ENCODE measurements at places on chromosomes 1 and 21.

GRCh38 chr1:89519779-89520358 lies 4.8 kb upstream of the LRRC8B start:
- peak; percentile 26 for DNase-seq

GRCh38 chr1:155206891-155207805 lies 549 bp downstream of the THBS3 start:
- DNase-seq, result peak; percentile 65

- DNase-seq, result no peak
These were observed 269.9 kb downstream of the HLX start for GRCh38 chr1:221149111-221149510.

DNA sequence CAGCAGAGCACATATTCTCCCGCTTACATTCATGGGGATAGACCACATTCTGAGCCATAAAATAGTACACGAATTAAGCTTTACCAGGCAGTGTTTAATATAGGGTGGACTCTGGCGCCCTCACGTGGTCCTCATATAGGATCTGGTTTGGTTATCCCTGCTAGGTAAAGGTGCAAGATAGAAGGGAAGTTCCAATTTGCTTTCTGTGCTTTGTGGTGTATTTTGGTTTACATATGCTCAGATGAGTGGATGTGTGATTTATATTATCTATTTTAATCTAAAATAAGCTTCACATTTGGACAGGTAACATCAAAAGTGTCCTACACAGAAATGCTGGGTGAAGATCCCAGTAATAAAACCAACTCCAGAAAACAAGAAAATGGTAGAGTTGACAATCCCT lies 3.6 kb downstream of the CR1 start:
- DNase-seq, result peak; percentile 29

DNA sequence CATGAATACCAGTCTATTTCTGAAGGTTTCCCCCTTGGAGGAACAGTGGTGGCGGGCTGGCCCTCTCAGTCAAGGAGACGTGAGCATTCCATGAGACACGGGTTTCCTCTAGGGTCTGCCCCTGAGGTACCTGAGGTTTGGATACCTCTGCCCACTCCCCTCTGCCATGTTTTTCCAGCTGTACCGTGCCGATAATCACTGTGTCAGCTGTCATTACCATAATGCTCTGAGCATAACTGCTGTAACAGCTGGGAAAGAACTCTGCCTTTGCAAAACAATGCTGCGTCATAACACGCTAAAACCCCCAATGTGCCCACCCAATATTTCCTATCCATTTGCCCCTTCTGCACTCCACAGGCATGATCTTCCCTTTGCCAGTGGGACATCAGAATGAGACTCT lies 425.1 kb downstream of the KIF26B start:
- no peak for DNase-seq

DNA sequence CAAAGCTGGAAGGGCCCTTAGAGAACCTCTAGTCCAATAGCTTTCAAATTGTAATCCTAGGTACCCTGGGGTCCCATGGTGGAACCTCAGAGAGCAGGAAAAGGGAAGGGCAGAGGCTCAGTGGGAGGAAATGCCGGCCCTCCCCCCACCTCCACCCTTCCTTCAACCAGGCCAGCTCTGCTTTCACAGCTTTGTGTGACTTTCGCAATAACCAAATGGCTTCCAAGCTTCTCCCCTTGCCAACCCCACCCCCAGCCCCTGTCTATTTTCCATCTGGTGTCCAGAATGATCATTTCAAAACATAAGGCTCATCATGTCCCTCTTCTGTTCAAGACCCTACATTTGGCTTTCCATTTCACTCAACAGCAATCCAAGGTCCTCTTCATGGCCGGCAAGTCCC lies 74.4 kb downstream of the CD58 start:
- no peak for DNase-seq

GRCh38 chr1:172360985-172361384 lies 59.5 kb upstream of the C1orf105 start:
- no peak for DNase-seq

DNA sequence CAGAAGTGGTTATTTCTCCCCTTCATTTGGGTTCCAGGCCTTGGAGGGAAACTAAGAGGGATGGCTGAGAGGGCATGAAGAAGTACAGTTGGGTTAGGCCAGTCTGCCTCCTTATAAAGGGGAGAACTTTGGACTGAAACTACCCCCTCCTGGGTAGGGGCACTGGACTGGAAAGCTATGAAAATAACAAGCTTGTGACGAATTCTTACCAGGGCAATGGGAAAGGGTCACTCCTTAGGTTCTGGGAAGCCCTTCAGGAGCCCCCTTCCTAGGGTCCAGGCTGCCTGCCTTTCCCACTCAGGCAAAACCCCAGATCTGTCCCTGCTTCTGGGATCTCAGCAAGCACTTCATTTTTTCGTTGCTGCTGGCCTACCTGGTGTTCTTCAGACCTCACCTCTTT lies 9.8 kb upstream of the P3R3URF start:
- no peak for DNase-seq

GRCh38 chr1:100760511-100760910 lies 41.0 kb downstream of the VCAM1 start:
- no peak for DNase-seq

DNA sequence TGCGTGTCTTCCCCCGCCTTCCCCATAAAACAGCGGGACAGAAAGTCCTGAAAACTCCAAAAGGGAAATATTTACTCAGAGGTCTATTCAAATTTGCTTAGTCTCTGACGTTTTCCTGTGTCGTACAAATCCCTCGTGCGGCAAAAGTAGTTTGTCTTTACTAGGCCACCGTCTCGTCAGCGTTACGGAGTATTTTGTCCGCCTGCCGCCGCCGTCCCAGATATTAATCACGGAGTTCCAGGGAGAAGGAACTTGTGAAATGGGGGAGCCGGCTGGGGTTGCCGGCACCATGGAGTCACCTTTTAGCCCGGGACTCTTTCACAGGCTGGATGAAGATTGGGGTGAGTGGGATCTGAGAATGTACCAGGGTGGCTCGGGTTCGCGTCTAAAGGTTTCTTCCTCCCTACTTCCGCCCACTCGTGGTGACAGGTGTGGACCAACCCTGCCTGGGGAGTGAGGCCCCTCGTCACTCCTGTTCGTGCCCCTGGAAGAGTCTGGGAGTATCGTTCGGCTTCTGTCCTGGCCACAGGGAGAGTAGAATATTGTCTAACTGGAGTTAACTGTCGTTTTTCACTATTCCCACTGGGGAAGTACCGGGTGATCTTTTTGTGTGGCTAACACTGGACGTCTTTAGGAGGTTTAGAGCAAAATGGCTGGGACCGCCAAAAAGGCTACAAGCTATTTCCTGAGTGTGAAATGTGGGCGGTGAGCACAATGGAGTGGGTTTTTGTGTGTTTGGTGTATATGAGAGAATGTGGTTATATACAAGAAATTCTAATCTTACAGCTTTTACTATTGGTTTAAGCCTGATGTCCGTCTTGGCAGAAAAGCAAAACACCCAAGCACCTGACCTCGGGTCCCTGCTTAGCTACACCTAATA lies at the start of gene ATF6:
Gene ATF6 (plus strand): TSS at position 219 of the 880 bp plus-strand sequence. CDS start 41 bp downstream, at position 260.
- peak; percentile 30 for DNase-seq

DNA sequence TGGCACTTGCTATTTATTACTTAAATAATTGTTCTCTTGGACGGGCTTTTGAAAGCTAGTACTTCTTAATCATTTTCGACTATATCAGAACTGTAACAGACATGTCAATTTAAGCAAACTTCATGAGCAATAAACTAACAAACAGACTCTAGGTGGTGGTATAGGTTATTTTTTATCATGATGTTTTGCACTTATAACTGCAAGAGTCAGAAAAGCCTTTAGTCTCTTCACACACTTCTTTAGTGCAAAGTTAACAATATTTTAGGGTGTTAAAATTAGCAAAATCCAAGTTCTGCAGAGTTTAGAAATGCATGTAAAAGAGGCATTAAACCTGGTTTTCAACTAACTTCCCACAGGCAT lies 2.2 kb downstream of the NRIP1 start:
- DNase-seq, result no peak

DNA sequence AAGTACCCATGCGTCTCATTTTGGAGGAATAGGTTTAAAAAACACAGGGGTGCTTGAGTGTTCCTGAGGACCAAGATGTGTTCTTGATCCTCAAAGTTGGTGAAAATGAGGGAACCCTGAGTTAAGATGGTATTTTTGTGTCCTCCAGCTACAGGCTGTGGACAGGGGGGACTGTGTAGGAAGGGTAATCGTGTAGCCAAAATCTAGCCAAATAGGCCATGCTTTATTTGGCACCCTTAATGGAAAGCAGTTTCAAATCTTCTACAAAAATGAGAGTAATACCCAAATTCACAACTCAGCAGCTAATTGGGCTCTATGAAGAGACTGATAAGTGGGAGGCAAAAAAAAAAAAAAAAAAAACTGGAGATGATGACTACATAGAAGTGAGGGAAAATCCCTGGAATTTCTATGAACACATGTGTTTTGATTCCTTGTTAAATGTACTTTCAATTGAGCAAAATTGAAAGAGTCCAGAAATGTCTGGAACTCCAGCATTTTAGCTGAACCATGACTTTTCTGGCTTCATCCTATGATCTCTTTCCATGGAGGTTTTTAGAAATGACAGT lies 470 bp downstream of the HSD11B1 start:
- DNase-seq, result no peak

DNA sequence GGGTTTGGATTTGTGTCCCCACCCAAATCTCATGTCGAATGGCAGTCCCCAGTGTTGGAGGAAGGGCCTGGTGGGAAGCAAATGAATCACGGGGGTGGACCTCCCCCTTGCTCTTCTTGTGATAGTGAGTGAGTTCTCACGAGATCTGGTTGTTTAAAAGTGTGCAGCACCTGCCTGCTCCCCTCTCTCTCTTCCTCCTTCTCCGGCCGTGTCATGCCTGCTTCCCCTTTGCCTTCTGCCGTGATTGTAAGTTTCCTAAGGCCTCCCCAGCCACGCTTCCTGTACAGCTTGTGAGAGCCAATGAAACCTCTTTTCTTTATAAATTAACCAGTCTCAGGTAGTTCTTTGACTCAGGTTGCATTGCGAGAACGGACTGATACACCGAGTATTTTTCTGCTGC lies 15.9 kb downstream of the CLDN14 start:
- no peak for DNase-seq

- no peak for DNase-seq
These were observed 376 bp downstream of the GBP1 start for GRCh38 chr1:89064632-89065031.

DNA sequence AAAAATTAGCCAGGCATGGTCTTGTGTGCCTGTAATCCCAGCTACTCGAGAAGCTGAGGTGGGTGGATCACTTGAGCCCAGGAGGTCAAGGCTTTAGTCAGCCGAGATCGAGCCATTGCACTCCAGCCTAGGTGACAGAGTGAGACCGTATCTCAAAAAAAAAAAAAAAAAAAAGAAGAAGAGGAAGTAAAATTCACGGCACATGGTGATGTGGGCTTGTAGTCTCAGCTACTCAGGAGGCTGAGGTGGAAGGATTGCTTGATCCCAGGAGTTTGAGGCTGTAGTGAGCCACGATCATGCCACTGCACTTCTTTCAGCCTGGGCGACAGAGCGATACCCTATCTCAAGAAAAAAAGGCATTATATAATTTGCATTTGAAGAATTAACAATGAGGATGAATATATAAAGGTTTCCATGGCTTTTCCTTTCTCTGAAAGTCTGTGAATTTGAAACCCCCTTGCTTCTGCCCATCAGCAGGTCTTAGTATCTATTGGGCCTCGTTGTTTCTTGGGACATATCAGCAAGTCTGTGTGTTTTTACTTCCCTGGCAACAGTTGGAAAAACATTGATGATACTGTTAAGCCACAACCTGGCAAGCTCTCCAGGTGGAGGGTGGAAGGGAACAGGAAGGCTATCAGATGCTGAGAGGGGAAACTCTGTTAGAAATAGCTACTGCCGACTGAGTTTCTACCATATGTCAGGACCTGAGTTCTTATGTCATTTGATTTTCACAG lies 4.6 kb upstream of the PLA2G2D start:
- no peak for DNase-seq

DNA sequence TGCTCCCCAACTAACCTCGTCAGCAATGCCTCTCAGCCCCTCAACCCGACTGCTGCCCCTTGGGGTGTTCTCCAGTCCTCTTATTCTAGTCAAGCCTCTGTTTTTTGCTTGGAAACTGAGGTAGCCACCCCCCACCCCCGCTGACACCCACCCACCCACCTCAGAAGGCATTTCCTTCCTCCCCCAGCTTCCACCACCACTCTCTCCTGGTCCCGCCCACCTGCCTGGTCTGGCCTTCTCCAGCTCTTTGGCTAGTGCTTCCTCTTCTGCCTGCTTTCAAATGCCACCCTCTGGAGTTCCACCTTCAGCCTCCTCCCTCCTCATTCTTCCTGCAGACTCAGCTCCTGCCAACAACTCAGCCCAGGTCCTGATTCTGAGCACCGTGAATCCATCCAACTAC lies 35.3 kb downstream of the OLFML2B start:
- DNase-seq, result no peak

DNA sequence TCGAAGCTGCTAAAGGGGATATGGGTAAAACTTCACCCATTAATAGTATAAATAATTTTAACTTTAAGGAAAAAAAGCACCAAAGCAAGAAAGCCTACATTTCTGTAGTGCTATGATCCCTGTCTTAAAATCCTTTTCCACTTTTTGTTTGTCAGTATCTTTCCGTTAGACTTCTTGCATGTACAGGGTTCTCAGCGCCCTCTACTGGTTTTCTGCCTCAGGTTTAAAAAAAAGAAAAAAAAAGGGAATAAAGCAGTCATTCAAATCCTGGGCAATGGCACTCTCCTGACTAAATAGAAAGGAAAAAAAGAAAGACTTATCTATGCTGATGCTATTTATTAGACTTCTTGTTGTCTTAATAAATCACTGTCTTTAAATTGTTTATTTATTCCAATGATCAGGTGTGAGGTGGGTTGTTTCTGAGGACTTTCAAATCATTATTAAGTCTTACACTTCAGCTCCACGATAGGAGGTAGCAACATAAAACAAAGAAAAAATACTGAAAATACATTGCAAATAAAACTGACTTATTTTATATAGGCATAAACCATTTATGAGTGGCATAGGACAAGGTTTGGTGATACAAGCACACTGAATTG lies 475.4 kb upstream of the NR5A2 start:
- peak; percentile 6 for DNase-seq

GRCh38 chr1:171969813-171970212 lies 128.5 kb downstream of the DNM3 start:
- DNase-seq, result no peak

DNA sequence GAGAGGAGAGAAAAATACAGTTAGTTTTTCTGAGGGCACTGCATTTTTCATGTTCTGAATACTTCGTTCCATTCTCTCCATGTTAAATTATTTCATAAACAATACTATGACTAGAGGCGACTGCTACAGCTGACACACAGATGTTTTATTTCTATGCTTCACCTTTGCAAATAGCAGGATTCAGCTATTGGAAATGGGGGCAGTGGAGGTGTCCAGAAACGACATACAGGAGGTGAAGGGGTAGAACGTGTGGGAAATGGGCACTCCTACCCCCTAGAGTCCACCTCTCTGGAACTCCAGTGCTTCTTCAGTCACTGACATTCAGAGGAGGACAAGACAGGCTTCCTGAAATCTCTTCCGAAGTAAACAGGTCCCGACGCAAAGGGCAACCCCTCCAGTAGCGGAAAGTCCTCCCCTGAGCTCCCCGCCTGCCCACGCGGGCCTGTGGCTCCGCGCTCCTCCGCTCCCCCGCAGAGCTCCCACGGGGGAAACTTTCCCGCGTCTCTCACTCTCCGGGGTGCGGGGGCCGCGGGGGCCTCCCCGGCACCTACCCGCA lies 480 bp downstream of the DPYD start:
- no peak for DNase-seq

All from H54 (cell line).